ENCODE measurements at places on chromosomes 16 and 17. TPM values are rescaled to one million over a fixed set of nuclear protein-coding genes. Genes with fewer than 3 reads are reported as not detected.

GRCh38 chr16:26599785-26600104, 467.0 kb upstream of the C16orf82 start:
- no peaks in the 10 kb centered on the region for H3K27me3 ChIP-seq
- no peak for DNase-seq

DNA sequence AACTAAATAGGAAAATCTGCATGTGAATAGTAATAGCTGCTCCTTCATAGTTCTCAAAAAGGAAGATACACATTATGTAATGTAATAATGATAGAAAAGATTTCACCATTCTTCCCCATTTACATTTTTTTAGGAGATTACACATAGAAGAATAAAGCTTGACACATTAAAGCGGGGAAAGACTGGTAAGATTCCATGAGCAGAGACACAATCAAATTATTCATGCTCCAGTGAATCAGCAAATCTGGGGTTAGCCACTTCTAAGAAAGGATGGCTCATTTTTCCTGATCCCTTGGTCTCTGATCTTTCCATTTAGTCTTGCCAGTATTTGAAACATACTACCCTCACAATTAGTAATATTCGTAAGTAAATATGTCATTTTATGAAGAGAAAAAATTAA, 81.9 kb downstream of the CA4 start:
- no peaks in the 10 kb centered on the region for H3K36me3 ChIP-seq
- DNase-seq: no peak
- no peak overlapping the region for H3K4me3 ChIP-seq
- no peaks in the 10 kb centered on the region for H3K27me3 ChIP-seq
- no peak overlapping the region for H3K27ac ChIP-seq

- H3K4me3 ChIP-seq: no peak overlapping the region
- DNase-seq: no peak
- no peak overlapping the region for H3K27ac ChIP-seq
- H3K4me1 ChIP-seq: no peaks in the 10 kb centered on the region
- H3K27me3 ChIP-seq: no peaks in the 10 kb centered on the region
These were observed 144.9 kb downstream of the WWOX start for GRCh38 chr16:78244131-78244895.

DNA sequence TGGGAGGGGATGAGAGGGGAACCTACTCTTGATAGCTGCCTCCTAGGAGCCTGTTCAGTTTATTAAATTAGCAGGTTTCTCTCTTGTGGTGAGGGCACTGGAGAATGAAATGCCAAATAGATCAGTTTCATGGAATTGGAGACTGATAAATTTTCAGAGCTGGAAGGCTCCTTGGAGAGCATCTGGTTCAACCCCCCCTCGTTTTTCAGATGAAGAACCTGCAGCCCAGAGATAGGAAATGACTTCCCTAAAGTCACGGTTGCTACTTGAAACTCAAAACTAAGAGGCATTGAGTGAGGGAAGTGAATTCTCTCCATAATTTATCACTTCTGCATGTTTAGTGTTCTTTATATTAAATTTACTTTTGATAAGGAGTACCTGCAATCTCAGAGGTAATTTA, 366.0 kb upstream of the CCL2 start:
- no peaks in the 10 kb centered on the region for H3K4me1 ChIP-seq
- no peak overlapping the region for H3K4me3 ChIP-seq
- no peak for DNase-seq
- H3K36me3 ChIP-seq: no peaks in the 10 kb centered on the region
- H3K27me3 ChIP-seq: no peaks in the 10 kb centered on the region

Gene LDAF1
- 32.4 TPM for total RNA-seq

DNA sequence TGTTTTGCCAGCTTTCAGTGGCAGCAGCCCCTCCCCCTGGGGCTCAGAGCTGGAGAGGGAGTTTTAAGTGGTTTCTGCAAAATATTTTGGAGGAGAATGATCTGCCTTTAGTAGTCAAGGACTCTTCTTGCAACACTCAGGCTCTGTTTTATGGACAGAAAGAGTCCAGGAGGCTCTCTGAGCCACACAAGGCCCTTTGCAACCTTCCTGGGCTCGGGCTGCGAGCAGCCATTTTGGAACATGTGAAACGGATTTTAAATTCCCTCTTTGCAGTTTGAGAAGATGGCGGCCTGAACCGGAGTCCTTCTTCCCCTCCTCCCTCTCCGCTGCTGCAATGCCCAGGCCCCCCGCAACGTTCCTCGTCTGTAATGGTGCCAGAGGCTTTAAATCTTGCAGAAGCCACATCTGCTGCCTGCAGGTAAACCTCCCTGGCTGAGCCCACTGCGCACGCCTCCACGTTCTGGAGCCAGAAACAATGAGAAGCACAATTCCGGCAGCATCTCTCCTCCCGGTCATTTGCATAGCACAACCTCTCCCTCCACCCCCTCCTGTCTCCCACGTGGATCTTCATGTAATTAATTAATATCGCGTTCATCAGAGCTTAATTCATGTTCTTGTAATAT, 386.1 kb downstream of the SEC14L1 start:
- no peaks in the 10 kb centered on the region for H3K36me3 ChIP-seq
- no peaks in the 10 kb centered on the region for H3K4me1 ChIP-seq
- no peak for DNase-seq
- H3K27ac ChIP-seq: no peak overlapping the region

Gene TAT
- not detected for total RNA-seq

Gene INPP5K
- 20.4 TPM for total RNA-seq

DNA sequence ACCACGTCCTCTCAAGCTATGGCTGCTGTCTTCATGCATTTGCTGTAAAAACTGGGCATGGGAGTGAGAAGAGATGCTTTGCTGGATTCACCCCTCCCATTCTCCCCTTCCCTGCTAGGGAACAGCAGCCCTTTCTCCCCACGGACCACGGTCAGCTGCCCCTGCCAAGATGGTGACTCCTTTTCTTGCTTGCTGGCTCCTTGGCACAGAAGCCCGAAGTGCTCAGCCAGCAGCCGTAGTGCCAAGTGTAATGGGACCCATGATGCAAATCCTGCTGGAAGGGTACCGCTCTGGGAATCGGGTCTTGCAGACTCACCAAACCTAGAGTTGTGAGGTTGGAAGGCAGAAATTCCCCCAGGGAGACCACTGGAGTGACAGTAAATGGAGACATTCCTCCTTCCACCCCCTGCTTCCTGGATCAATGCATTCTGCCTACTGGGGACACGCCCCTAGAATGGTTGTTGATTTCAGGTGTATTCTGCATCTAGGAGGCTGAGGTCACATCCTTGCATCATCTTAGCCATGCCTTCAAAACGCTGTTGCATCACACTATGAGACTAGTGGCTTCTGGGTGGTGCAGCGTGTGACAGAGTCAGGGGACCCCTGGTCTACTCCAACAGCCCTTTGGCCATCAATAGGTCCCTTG, 63.0 kb upstream of the CBX4 start:
- no peaks in the 10 kb centered on the region for H3K36me3 ChIP-seq
- H3K4me3 ChIP-seq: no peak overlapping the region
- H3K27ac ChIP-seq: no peak overlapping the region
- no peaks in the 10 kb centered on the region for H3K4me1 ChIP-seq
- DNase-seq: no peak
- H3K27me3 ChIP-seq: no peaks in the 10 kb centered on the region

DNA sequence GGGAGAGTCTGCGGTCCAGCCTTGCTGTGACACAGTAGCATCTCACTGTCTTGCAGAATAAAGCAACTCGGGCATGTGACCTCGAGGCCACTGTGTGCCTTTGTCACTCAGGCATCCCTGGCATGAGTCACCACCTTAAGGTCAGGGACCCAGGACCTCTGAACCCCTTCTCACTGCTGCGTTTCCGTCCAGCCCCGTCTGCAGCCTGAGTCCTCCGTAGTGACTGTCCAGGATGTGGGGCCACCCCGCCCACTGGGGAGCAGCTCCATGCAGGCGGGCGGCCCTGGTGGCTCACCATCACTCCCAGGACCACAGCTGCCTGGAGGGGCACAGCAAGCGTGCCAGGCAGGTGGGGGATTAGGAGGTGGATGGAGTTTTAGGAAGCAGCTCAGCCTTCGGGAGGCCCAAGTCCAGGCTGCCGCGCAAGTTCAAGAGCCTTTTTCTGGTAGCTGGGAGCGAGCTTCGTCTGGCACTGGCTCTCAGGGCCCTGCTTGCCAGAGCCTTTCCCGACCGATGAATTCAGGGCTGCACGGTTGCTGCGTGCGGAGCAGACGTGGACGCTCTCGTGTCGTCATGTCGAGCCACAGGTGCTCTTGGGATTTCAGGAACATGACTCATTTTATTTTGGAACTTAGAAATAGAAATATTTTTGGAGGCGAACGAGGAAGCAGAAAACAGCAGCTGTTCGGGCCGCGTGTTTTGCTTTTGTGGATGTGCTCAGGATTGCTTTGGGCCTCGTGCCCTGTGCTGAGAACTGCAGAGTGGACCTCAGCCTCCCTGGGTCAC, 16.8 kb downstream of the KCTD5 start:
- no peak overlapping the region for H3K27ac ChIP-seq
- DNase-seq: no peak
- no peaks in the 10 kb centered on the region for H3K27me3 ChIP-seq
- no peak overlapping the region for H3K4me3 ChIP-seq
- no peaks in the 10 kb centered on the region for H3K36me3 ChIP-seq
- no peaks in the 10 kb centered on the region for H3K4me1 ChIP-seq

Gene TXNDC17
- 182 TPM for total RNA-seq

Gene CACNA1G
- total RNA-seq: 4.9 TPM

Gene SLC38A8
- total RNA-seq: not detected

- H3K4me3 ChIP-seq: no peak overlapping the region
- no peak for DNase-seq
- no peak overlapping the region for H3K27ac ChIP-seq
- no peaks in the 10 kb centered on the region for H3K4me1 ChIP-seq
- H3K27me3 ChIP-seq: no peaks in the 10 kb centered on the region
These were observed 69.2 kb upstream of the WSB1 start for GRCh38 chr17:27224526-27225315.

Gene IRX6
- total RNA-seq: 0.55 TPM

- no peaks in the 10 kb centered on the region for H3K27me3 ChIP-seq
- DNase-seq: no peak
- no peaks in the 10 kb centered on the region for H3K36me3 ChIP-seq
- H3K27ac ChIP-seq: no peak overlapping the region
These were observed 52.5 kb downstream of the FTO start for GRCh38 chr16:53756275-53756996.

GRCh38 chr17:48269209-48269608, 160.8 kb downstream of the SKAP1 start:
- H3K4me1 ChIP-seq: no peaks in the 10 kb centered on the region
- DNase-seq: no peak
- no peak overlapping the region for H3K4me3 ChIP-seq
- no peaks in the 10 kb centered on the region for H3K36me3 ChIP-seq

DNA sequence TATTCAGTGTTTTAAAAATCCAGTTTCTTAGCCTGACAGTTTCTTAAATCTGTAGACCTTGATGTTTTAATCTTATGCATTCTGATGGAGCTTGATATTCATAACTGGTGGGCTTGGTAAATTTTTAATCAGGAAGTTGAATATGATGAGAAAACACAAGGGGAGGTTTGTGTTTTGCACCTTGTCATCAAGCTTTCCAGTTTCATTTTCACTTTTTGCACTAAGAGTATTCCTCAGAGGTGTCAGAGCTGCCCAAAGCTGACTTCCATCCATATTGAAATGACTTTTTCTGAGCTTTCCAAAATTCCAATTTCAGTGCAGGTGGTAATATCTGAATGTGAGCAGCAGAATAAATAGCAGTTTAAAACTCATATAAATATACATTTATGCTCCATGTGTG, 555.0 kb upstream of the RBFOX1 start:
- DNase-seq: no peak
- H3K4me3 ChIP-seq: no peak overlapping the region
- H3K27ac ChIP-seq: no peak overlapping the region

DNA sequence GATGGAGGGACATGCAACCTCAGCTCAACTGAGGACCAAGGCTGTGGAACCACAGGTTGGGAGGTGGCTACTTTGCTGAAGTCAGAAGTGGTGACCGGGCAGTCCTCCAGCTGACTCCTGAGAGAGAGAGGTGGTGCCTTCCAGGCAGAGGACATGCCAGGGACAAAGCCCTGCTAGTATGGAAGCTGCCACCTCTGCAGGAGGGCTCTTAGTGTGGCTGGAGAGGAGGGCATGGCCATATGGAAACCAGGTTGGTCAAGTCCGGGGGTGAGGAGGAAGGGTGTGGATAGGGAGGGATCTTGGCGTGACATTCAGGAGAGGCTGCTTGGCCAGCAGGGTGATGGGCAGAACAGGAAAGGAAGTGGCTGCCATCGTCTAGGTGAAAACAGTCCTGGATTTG, 5.7 kb downstream of the C16orf86 start:
- H3K4me3 ChIP-seq: no peak overlapping the region
- H3K4me1 ChIP-seq: peaks cover 5% of the 10 kb centered on the region
- DNase-seq: no peak
- no peaks in the 10 kb centered on the region for H3K36me3 ChIP-seq

Gene SOX8
- total RNA-seq: 5.7 TPM

DNA sequence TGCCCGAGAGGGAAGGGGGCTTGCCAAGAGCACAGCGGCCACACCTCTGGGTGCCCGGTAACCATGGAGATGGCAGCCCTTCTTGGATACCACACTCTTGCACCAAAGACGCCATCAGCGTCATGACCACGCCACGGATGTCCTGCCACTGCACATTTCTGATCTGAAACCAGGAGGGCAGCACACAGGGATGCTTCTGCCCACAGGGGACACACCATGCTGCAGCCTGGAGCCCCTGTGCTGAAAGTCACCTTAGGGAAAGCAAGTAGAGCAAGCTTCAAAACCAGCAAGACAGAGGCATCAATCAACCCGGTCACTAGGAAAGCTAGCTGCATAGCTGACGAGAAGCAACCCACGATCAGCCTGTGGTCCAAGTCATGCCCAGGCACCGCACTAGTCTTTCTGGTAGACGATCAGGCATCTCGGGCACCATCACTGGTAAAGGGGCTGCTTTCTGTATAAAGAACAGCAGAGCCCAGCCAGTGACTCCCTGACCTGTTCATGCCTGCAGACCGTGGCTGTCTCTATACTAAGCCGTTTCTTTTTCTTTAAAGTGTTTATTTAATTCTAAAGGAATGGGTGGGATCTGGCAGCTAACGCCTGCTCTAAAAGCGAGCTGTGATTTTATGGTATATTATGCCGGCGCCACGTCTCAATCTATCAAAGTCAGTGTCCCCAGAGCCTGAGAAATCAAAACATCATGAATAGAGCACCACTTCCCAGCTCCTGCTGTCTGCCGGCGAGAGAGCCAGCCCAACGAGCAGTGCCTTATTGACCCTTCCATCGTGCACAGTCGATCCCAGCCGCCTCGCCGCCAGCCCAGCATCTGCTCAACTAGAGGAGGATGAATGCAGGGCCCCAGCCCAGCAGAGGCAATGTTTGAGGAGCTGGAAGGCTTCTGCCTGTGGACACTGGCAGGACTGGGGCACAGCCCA, 244.7 kb downstream of the RBFOX3 start:
- no peaks in the 10 kb centered on the region for H3K36me3 ChIP-seq
- H3K27me3 ChIP-seq: no peaks in the 10 kb centered on the region
- no peaks in the 10 kb centered on the region for H3K4me1 ChIP-seq

Gene FBXL16
- total RNA-seq: 10.3 TPM
